Mesothelial cell of epicardium (in vitro differentiated cells): ENCODE measurements at places on chromosomes 6 and 20. TPM values are rescaled to one million over a fixed set of nuclear protein-coding genes. Genes with fewer than 3 reads are reported as not detected.

- no peak overlapping the region for H3K27ac ChIP-seq
- no peaks in the 10 kb centered on the region for H3K36me3 ChIP-seq
- DNase-seq: no peak
- no peak overlapping the region for H3K4me3 ChIP-seq
- no peaks in the 10 kb centered on the region for H3K4me1 ChIP-seq
- H3K27me3 ChIP-seq: peaks cover 42% of the 10 kb centered on the region
Observed at GRCh38 chr20:2707353-2708072, 14.9 kb downstream of the EBF4 start.

- H3K27ac ChIP-seq: no peak overlapping the region
- no peaks in the 10 kb centered on the region for H3K27me3 ChIP-seq
- DNase-seq: no peak
- no peak overlapping the region for H3K4me3 ChIP-seq
Observed at GRCh38 chr6:65771946-65772345, 64.9 kb upstream of the EYS start.

DNA sequence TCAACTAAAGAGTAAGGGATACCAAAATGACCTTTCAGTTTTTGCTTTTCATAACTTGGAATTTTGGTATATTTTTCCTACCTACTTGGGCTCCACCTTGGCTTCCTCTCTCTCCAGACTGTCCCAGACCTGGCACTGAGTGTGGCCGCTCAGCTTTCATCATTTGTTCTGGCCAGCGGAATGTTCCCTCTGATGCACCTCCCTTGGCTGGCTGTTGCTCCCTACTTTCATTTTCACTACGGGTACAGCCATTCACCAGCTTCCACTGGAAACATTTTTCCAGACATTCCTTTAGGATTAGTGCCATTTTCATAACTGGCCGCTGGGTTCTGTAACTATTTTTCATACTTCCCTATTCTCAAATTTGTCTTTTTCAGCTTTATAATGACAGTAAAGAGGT, 487.4 kb downstream of the TENT5A start:
- H3K4me1 ChIP-seq: no peaks in the 10 kb centered on the region
- H3K36me3 ChIP-seq: no peaks in the 10 kb centered on the region
- H3K27ac ChIP-seq: no peak overlapping the region
- no peaks in the 10 kb centered on the region for H3K27me3 ChIP-seq
- no peak for DNase-seq
- H3K4me3 ChIP-seq: no peak overlapping the region

- peaks cover 38% of the 10 kb centered on the region for H3K4me1 ChIP-seq
- no peak overlapping the region for H3K4me3 ChIP-seq
- peak overlapping the region; percentile 70 for H3K27ac ChIP-seq
- H3K27me3 ChIP-seq: no peaks in the 10 kb centered on the region
- no peak for DNase-seq
- H3K36me3 ChIP-seq: peaks cover 3% of the 10 kb centered on the region
Observed at GRCh38 chr20:47031004-47031403, 136.4 kb downstream of the EYA2 start.

ELOVL2 gene
- 1.6 to 1.8 TPM (median 1.6 TPM) in 3 replicates for total RNA-seq

ZNF311 gene
- 2.1 to 2.6 TPM (median 2.3 TPM) in 3 replicates for total RNA-seq

IL17A gene
- total RNA-seq: not detected in 3 replicates

MUC22 gene
- not detected in 3 replicates for total RNA-seq
